ENCODE measurements at places on chromosomes 1 and 21. TPM values are rescaled to one million over a fixed set of nuclear protein-coding genes. Genes with fewer than 3 reads are reported as not detected.

DNA sequence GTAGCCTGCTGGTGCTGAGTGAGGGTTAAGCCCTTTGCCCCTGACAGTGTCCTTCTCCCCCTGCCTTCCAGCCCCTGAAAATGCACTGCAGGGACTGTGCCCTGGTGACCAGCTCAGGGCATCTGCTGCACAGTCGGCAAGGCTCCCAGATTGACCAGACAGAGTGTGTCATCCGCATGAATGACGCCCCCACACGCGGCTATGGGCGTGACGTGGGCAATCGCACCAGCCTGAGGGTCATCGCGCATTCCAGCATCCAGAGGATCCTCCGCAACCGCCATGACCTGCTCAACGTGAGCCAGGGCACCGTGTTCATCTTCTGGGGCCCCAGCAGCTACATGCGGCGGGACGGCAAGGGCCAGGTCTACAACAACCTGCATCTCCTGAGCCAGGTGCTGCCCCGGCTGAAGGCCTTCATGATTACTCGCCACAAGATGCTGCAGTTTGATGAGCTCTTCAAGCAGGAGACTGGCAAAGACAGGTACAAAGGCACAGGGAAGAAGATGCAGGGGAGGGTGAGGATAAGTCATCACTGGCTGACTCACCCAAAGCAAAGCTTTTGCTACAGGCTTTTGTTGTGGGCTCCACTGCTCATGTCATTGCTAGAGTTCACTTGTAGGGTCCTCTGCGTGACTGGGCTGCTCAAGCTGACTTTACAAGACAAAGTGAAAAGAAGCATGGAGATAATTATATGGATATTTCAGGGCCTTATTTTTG, 174.9 kb downstream of the PIGK start:
- DNase-seq = no peak

DNA sequence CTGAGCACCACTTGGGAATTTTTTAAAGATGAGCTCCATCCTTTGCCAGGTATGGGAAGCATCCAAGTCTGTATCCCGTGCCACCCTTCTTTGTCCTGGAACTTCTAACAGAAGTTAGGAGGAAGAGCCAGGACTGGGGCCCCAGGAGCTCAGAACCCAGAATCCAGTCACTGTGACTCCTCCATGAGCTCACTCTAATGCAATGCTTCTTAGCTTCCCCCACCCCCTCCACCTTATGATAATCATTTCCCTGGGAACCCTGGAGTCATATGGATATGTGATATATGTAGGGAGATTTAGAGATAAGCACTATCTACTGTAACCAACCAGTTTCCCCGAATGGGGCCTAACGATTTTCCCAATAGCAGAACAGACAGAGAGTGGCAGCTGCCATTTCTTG, 758 bp upstream of the SPRR5 start:
- DNase-seq = no peak

GRCh38 chr1:154081386-154082126, 73.3 kb downstream of the NUP210L start:
- no peak for DNase-seq

Gene C8A
- not detected for total RNA-seq

DNA sequence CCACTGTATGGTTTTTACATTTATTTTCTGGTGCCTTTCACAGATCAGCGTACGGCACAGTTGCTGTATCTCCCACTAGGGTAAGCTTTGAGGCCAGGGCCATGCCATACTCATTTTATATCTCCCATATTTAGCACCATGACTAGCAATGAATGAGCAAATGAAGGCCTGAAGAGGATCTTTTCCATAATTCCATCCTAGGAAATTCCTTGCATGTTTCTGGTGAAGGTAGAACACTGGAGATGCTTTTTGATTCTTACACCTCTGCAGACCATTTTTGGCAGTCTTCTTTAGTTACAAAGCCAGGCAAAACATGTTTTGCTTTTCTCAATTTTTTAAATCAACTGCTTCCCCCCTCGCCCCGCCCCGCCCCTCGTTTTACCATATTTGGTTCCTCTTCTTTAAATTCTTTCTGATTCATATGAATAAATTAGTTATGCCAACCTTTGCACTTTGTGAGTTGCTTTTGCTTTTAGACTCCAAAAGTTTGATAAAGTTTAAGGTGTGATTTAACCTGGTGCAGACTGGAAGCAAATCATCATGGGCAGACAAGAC, 78.9 kb upstream of the AK4 start:
- DNase-seq = no peak

DNA sequence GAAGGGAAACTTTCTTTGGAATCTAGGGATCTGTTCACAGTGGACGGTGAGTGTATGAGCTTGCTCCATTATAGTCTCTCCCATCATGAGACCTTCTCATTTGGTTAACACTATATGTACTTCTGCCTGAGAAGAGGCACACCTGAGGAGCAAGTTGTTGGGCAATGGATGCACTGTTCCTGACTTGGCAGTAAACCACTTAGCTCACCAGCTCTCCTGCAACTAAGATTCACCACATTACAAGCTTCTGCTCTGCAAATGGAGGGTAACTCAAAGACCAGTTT, 10.2 kb downstream of the MACF1 start:
- no peak for DNase-seq

Gene RORC
- total RNA-seq = 1.3 TPM

DNA sequence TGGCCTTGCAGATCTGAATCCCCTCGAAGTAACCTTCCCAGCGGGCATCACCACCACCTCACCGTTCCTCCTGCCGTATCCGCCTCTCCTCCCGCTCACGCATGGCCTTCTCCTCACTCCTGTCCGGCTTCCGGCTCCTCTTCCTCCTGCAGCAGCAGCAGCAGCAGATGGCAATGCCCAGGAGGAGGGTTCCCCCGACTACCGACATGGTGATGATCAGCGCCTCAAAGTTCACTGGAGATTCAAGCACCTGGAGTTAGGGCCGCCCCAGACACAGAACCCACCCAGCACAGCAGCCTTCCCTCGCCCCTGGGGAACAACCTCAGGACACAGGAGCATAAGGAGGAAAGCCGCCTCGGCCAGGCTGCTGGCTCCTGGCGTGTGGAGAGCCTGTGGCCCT, 17.4 kb downstream of the PTTG1IP start:
- DNase-seq = no peak

DNA sequence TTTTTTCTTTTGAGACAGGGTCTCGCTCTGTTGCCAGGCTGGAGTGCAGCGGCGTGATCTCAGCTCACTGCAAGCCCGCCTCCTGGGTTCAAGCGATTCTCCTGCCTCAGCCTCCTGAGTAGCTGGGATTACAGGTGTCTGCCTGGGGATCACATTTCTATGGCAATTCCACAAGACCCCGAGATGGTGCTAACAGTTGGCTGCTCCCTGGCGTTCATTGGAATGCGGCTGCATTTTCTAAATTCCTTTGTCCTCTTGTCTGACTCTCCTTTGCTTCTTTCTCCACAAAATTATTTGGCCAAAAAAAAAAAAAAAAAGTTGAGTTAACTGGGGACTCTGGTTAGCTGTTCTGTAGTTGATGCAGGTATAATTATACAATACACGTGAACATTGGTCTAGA, 176.4 kb downstream of the ETS2 start:
- no peak for DNase-seq

DNA sequence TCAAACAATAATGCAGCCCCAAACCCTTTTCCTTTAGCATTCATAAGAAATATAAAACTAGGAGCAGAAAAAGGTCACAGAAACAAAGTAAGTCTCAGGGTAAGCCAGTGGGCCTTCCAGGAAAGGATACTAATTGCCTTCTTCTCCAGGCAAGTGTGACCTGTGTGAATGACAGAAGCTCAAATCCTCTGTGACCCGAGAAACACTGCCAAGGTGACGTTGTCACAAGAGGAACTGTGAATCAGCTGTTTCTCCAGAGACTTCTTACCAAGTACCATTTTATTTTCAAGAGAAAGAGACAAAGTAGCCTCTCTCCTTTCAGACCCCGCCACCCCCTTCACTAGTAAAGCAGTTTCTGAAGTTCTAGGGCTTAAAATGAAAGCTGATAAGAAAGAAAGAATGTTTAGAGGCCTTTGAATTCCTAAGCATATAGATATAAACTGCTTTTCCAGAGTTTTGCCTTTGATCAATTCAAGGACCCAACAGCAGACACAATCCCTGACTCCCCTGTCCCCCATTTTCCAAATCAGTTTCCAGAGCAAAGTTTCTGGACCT, 155.6 kb downstream of the NUF2 start:
- no peak for DNase-seq

GRCh38 chr1:234928642-234929041, 200.0 kb downstream of the TOMM20 start:
- DNase-seq = no peak

Data from activated CD4-positive, alpha-beta T cell treated with anti-CD3 and anti-CD28 coated beads, Interleukin-2, amount 10 ng/mL, durations not matched to agents 24 days and 14 days (primary cell).